ENCODE measurements at places on chromosomes 7 and 10.
A peak's percentile ranks its signal among the peaks of the same experiment; 100 is the strongest.

GRCh38 chr10:306007-306674 is 170.9 kb downstream of the ZMYND11 start:
- no peak for DNase-seq

DNA sequence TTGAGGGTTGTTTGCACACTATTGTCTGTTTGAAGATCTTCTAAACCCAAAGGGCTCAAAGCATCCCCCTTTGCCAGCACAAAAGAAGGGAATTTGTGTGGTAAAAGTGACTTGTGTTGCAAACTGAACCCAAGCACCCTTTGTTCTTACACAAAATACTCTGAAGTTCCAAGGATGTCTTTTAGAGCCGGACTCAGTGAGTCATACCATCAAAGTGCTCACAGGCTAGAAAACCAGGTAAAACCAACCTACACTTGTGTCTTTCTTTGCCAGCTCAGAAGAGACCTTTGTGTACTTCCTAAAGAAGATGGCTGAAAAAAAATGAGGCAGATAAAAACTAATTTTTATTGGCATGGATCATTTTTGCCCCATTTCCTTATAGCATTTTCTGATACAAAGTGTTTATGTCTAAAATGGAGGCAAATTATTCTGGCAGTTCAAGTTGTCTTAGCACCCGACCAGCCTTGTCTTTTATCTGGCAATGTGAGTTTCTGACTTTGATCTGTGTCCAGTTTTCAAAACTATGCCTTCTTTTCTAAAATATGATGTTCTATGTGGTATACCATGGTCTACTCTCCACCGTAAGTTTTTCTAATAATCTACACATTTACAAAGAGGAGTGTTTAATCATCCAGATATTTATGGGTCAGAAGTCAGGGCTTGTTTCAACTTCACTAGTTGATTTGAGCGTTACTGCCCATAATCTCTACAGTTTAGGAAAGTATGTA is 128.4 kb upstream of the FZD1 start:
- DNase-seq = no peak

- no peak for DNase-seq
Observed at GRCh38 chr7:138137423-138138171, 61.3 kb downstream of the AKR1D1 start.

GRCh38 chr10:127092916-127093315 is 103.5 kb downstream of the INSYN2A start:
- no peak for DNase-seq

DNA sequence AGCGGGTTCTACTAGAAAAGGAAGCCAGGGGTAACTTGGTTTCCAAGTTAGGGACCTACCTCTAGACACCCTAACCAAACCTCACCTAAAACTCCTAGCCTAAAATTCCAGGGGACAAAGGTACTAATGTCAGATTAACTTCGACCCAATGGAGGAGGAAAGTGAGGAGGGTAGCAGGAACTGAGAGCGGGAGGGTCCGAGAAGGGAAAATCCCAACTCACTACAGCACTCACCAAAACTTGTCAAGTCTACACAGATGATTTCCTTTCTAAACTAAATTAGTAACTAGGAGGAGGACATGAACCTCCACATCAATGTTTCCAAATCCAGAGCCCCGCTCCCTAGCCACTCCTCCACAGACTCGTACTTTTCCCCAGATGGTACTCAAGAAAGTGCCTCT is 22.6 kb downstream of the CHCHD3 start:
- no peak for DNase-seq

- no peak for DNase-seq
Observed at GRCh38 chr7:151551820-151552219, 32.1 kb upstream of the RHEB start.

GRCh38 chr7:50610521-50611277 is 45.5 kb upstream of the DDC start:
- DNase-seq = peak; percentile 54

GRCh38 chr7:67912437-67912836 is 915.8 kb downstream of the TYW1 start:
- no peak for DNase-seq
